Epithelial cell of umbilical artery (primary cell): ENCODE measurements at places on chromosomes 1 and 21. TPM values are rescaled to one million over a fixed set of nuclear protein-coding genes. Genes with fewer than 3 reads are reported as not detected.

The SMCP gene
- not detected in 2 replicates for total RNA-seq

The DNM3 gene
- 0.76 and 0.97 TPM in 2 replicates for total RNA-seq

The ARHGEF16 gene
- 0.32 and 0.46 TPM in 2 replicates for total RNA-seq

The GSTM5 gene
- 0.65 and 0.76 TPM in 2 replicates for total RNA-seq

The GIPC2 gene
- total RNA-seq, result 12.7 and 29.3 TPM in 2 replicates

The NTRK1 gene
- under 0.01 TPM in 1 of 2 replicates, not detected in the other for total RNA-seq

The ZC3H12A gene
- 3.9 and 5.6 TPM in 2 replicates for total RNA-seq

The TSTD1 gene
- total RNA-seq, result 38.3 and 82.1 TPM in 2 replicates

The LRRC39 gene
- under 0.01 and 0.30 TPM in 2 replicates for total RNA-seq

The BSDC1 gene
- total RNA-seq, result 46.1 and 63.7 TPM in 2 replicates

The ODR4 gene
- total RNA-seq, result 17.6 and 19.8 TPM in 2 replicates

The MYCL gene
- total RNA-seq, result 1.4 and 2.3 TPM in 2 replicates

The MTARC1 gene
- total RNA-seq, result 1.3 and 2.3 TPM in 2 replicates

The CACHD1 gene
- total RNA-seq, result 2.4 and 3.2 TPM in 2 replicates

The AIRE gene
- total RNA-seq, result under 0.01 and 0.15 TPM in 2 replicates

The ATP1A4 gene
- total RNA-seq, result not detected in 2 replicates

The PIGR gene
- total RNA-seq, result not detected in 2 replicates

The ANGPTL3 gene
- not detected in 2 replicates for total RNA-seq

The KCNE2 gene
- not detected in 2 replicates for total RNA-seq

The SOX13 gene
- total RNA-seq, result 10.4 and 27.7 TPM in 2 replicates

The ADAM15 gene
- 161 and 165 TPM in 2 replicates for total RNA-seq

The OR2L3 gene
- total RNA-seq, result under 0.01 TPM in 1 of 2 replicates, not detected in the other

The RAB3B gene
- total RNA-seq, result 3.0 and 5.8 TPM in 2 replicates

The ZNF683 gene
- not detected in 2 replicates for total RNA-seq

The CELF3 gene
- total RNA-seq, result not detected in 2 replicates

The IRF6 gene
- 36.4 and 72.9 TPM in 2 replicates for total RNA-seq

The FCAMR gene
- not detected in 2 replicates for total RNA-seq

The GPR3 gene
- total RNA-seq, result 0.46 and 0.65 TPM in 2 replicates

The GUCA2B gene
- not detected in 2 replicates for total RNA-seq

The SPATC1L gene
- 4.1 and 7.5 TPM in 2 replicates for total RNA-seq

The LAPTM5 gene
- total RNA-seq, result 4.1 and 9.7 TPM in 2 replicates

The MR1 gene
- total RNA-seq, result 1.3 and 2.1 TPM in 2 replicates

The SRGAP2B gene
- 66.6 and 91.3 TPM in 2 replicates for total RNA-seq

The GBP2 gene
- 47.4 and 57.6 TPM in 2 replicates for total RNA-seq

The NTPCR gene
- 12.7 and 19.8 TPM in 2 replicates for total RNA-seq

The ESPN gene
- total RNA-seq, result 0.30 and 1.3 TPM in 2 replicates

The ICOSLG gene
- 0.76 and 1.3 TPM in 2 replicates for total RNA-seq

The TCEA3 gene
- total RNA-seq, result 0.32 and 0.91 TPM in 2 replicates

The PRR9 gene
- total RNA-seq, result not detected in 2 replicates

The PROX1 gene
- 0.15 and 0.32 TPM in 2 replicates for total RNA-seq

The AGTRAP gene
- 43.2 and 64.7 TPM in 2 replicates for total RNA-seq

The MX1 gene
- 52.6 and 1,096 TPM in 2 replicates for total RNA-seq

The FOXD3 gene
- not detected in 2 replicates for total RNA-seq

The POU2F1 gene
- 2.6 and 6.7 TPM in 2 replicates for total RNA-seq
